ENCODE measurements at places on chromosomes 4 and X. TPM values are rescaled to one million over a fixed set of nuclear protein-coding genes. Genes with fewer than 3 reads are reported as not detected.

Gene SLC2A9
- total RNA-seq: 2.5 TPM

Gene TLR8
- not detected for total RNA-seq

Gene ANXA10
- total RNA-seq: not detected

Gene RAB9B
- 0.13 TPM for total RNA-seq

Gene ZNF157
- total RNA-seq: not detected

Gene PHOX2B
- total RNA-seq: not detected

Gene JAKMIP1
- total RNA-seq: not detected

Gene HELQ
- total RNA-seq: 6.3 TPM

Gene OSTC
- total RNA-seq: 172 TPM

Gene SLC10A6
- total RNA-seq: 0.59 TPM

Data from mammary microvascular endothelial cell (primary cell).